ENCODE measurements at places on chromosomes 11 and 22.

DNA sequence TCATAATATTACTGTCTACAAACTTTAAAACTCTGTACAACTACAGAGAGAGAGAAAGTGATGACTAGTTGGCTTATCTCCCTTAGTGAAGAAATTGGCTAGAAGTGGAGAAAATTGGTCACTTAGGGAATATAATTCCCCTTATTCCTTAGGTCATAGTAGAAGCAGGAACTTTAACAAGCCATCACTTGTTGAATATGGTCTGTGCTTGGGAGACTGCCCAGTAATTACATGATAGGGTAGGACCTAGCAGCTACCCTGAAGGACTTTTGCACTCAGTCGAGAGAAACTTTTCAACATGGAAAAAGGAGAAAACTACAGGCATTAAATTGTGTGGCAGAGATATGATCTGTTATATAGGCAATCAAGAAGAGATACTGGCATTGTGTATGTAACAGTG, 576.5 kb upstream of the CCDC90B start:
- no peak for DNase-seq

DNA sequence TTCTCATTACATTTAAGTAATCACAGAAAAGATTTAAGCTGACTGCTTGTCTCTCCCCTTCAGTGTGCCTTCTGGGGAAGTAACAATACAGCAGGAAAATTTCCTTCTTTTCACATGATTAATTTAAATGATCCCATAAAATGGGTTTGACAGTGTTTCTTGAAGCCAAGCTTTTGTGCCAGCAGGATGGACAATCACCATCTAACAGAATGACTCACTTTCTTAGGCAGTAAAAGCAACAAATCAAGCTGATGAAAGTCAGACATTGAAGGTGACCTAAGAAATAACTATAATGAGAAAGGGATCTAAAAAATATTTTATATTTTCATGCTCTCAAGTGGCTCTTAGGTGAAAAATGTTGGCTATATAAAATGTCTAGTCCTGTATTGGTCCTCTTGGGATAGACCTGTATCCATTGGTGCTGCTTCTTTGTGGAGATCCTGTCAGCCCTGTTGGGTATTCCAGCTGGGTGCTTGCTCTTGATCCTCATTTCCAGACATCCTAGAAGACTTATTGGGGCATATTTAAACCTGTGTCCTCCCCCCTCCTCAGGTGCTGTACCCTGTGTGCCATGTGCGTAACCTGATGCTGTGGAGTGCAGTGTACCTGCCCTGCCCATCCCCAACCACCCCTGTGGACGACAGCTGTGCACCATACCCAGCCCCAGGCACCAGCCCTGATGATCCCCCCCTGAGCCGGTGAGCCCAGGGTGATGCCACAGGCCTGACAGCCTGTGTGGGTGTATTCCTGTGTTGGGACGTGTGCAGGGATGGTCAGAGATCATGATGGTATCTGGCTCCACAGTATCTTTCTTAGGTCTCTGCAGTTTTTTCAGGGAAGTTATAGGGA, 62.7 kb upstream of the HORMAD2 start:
- no peak for DNase-seq

DNA sequence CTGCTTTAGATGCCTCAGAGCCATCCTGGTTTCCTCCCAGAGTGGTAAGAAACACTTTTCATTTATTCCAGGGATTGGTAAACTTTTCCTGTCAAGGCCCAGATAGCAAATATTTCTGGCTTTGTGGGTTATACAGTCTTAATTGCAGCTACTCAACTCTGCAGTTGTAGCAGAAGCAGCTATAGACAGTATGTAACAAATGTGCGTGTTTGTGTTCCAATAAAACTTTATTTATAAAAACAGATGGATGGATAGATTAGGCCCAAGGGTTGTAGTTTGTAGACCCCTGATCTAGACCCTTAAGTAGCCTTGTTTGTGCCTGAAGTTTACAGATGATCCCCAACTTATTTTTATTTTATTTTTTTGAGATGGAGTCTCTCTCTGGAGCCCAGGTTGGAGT, 17.9 kb downstream of the NNMT start:
- no peak for DNase-seq

- no peak for DNase-seq
Measured at GRCh38 chr11:63729326-63729725, 39.2 kb downstream of the ZFTA start.

GRCh38 chr11:46279126-46280099, 2.0 kb downstream of the CREB3L1 start:
- no peak for DNase-seq

GRCh38 chr22:44473580-44473979, 24.5 kb downstream of the RTL6 start:
- DNase-seq = no peak

GRCh38 chr11:112481893-112482292, 221.2 kb upstream of the PLET1 start:
- DNase-seq = no peak

DNA sequence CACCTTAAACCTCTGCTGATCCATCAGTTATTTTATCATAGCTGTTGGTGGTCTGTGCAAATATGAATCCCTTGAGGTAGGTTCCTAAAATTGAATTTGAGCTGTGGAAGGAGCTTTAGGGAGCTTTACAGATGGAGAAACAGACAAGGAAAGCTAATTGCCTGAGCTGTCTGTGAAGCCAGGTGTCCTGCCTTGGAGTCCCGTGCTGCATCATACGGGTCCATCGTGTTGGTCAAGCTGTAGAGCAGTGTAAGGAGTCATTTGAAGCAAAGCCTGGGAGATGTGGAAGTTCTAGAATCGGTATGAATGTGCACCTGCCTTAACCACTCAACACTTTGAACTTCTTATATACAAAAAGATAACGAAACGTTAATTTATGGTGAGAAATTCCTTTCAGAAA, 1.0 kb downstream of the POLA2 start:
- DNase-seq = peak; percentile 33

DNA sequence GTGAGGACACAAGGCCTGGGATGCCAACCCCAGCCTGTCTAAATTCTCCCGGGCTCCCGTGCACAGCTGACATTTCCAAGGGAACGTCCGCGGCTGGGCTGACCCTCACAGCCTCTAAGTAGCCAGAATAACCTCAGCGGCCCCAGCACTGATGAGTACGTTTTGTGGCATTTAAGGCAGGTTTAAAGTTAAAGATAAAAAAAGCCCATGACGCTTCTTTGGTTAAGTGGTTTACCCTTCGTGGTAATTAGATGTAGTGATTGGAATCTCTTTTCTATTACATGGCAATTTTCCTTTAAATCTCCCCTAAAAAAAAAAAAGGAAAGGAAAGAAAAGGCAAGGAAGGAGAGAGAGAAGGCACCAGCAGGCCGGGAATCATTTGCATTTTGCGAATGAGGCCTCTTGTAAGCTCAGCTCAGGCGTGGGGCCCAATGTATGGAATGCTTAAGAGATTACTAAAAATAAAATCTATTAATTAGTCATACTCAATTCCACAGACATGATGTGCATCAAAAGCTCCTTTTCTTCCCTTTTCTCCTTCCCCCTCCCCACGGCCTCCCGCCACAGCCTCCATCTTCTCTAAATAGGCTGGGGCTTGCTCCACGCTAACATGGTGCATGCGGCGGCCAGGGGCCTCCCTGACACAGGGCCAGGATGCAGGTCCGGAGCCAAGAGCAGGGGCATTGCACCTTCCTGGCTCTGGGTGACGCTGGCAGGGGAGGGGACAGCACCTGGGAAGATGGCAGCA, 44.1 kb downstream of the MACROD1 start:
- DNase-seq = no peak

- DNase-seq = no peak
Measured at GRCh38 chr11:45180179-45180847, 33.9 kb downstream of the PRDM11 start.

DNA sequence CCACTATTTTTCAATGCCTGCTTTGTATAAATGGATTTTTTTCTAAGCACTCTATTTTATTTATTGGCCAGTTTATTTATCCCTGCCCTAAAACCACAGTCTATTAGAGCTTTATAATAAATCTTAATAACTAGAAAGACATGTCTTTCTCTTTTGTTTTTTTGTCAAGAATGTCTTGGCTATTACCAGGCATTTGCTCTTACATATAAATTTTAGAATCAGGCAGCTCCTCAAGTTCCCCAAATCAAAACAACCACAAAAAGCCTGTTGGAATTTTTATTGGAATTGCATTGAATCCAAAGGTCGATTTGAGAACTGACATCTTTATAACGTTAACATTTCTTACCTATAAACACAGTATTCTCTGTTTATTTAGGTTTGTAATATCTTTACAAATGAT, 85.8 kb upstream of the SC5D start:
- DNase-seq = no peak

- DNase-seq = no peak
Measured at GRCh38 chr11:86746514-86746913, 53.8 kb upstream of the PRSS23 start.

DNA sequence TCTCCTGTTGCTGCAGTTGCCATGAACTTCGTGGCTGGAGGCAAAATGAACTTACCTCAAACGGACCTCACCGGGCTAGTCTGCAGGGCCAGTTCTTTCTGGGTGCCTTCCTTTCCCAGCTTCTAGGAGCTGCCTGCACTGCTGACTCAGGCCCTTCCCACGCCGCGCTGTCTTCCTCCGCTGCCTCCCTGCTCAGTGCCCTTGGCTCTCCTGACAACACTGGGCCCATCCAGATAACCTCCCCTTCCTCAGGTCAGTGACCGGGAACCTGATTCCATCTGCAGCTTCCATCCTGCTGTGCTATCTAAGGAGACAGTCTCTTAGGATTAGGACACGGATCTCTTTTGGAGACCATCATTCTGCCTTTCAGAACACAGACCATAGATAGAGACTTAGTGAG, 19.3 kb downstream of the MOB2 start:
- no peak for DNase-seq

DNA sequence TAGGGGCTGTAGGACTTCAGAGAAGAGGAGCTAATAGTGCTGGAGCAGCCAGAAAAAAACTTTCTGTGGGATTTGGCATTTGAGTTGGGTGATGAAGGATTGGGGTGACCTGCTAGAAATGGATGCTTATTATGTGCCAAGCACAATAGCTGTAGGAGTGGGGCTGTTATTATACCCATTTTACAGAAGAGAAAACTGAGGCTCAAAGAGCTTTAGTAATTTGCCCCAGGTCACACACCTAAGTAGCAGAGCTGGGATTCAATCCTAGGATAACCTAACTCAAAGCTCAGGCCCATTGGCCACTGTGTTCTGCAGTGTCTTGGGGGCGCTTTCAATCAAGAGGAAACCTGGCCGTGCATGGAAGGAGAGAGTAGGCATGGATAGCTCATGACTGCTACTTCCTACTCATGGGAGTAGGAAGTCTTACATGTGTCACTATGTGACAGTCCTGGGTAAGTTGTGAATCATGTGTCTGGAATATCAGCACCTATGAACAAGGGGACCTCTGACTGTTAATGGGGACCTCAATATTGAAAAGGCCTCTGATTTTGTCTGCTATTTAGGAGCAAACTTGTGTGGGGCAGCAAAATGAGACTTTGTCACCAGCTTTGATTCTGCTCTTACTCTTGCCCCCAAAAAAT, 6.1 kb upstream of the ELF5 start:
- DNase-seq = no peak

GRCh38 chr11:404551-405264, 10.1 kb downstream of the SIGIRR start:
- DNase-seq = no peak

GRCh38 chr11:13108416-13108815, 99.3 kb downstream of the RASSF10 start:
- DNase-seq = no peak

- DNase-seq = no peak
Measured at GRCh38 chr11:134734141-134734845, 322.3 kb upstream of the B3GAT1 start.

DNA sequence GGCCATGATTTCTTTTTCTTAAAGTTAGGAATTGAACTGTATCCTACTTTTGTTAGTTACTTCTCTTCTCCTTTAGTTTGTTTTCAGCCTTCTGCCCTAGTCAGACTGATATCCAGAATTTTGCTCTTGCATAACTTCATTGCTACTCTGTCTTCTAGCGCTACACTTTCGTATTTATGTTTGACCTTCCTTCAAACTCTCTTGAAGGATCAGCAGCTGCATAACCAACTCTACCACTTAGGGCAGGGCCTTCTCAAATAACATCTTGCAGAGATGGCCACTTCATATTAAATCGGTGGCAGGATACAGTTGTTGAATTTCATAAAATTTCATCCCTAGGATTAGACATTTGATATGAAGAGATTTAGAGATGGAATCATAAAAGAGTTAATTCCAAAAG, 43.9 kb downstream of the KDM2A start:
- DNase-seq = no peak

DNA sequence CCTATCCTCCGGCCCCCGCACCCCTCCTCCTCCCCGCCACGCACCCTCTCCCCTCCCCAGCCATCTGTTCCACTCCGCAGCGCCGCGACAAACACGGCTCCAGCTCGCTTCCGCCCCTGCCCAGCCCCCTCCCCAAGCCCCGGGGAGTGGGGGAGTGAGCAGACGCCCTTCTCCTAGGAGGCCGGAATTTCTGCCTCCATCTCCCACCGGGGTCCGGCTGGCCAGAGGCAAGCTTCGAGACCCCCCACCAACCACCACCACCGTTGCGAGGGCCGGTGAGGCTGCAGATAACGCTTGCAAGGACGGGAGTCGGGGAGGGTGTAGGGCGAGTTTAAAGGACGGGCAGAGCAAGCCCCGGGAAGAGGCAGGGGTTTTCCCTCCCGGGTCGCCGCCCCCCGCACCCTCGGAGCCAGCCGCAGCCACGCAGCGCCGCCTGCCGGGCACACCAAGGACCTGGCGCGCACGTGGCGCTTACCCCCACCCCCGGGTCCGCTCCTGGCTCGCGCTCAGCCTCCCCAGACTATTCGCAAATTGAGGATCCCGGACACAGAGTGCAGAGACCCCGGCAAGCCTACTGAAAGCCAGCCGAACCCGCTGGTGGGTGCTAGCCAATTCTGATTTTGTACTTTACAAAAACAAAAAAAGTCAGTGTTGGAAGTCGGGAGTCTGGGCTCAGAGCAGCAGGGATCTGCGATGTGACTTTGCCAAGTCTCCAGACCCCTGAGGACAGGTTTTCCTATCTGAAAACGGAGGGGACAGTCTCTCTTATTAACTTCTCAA, 22.6 kb downstream of the RTN4RL2 start:
- DNase-seq = peak; percentile 56

DNA sequence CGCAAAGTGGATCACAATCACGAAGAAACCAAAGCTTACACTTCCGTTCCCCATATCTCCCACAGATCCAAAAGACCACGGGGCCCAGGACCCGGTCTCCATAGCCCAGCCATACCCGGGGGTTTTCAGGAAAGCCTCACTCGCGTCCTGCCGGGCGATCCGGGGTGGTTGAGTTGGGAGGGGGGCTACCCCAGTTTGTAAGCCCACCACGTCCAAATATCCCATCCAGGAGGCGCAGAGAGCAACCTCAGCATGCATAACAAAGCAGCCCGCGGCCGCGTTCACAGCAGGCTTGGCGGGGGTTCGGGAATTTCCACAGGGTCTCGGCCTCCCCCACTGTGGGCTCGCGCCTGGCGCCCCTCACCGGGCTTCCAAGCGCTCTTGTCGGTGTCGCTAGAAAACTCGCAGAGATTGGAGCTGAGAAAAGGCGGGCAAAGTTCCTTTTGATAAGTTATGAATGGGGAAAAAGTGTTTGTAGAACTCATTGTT, 9.5 kb downstream of the SDF2L1 start:
- DNase-seq = no peak
